Peyer's patch (tissue), 4 donors: ENCODE measurements at places on chromosomes 2 and 18. TPM values are rescaled to one million over a fixed set of nuclear protein-coding genes. Genes with fewer than 3 reads are reported as not detected.

DNA sequence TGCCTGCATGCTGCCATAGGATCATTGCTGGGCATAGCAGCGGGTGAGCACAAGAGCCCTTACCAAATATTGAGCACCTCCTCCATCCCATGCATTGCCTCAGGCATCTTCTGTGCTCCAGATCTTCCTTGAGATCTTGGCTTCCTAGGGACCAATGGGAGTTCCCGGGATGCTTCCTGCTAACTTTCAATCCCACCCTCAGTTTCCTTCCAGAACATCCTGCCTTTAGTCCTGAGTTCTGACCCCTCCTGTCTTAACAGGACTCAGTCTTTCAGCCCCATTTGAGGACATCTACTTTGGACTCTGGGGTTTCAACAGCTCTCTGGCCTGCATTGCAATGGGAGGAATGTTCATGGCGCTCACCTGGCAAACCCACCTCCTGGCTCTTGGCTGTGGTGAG is 15.3 kb downstream of the SLC14A1 start:
- DNase-seq: no peak

- no peak for DNase-seq
Measured at GRCh38 chr2:166960702-166961270, 72.5 kb downstream of the XIRP2 start.

DNA sequence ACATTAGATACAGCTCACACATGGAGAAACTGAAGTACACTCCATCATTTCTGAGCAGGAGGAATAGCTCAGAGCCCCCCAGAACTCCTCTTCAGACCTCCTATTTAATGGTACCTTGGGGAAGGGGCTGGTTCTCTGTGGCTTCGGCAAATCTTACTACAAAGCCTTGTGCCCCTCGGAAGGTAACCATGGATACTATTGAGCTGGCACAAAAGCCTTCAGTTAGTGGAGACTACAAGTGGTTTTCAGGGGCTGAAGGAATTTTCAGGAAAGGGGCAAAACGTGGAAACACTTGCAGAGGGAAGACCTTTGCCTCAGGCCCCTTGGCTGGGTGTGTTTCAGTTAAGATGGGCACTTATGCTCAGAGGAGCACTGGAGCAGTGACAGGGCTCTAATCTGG is 1.1 kb upstream of the FAM237A start:
- no peak for DNase-seq

DNA sequence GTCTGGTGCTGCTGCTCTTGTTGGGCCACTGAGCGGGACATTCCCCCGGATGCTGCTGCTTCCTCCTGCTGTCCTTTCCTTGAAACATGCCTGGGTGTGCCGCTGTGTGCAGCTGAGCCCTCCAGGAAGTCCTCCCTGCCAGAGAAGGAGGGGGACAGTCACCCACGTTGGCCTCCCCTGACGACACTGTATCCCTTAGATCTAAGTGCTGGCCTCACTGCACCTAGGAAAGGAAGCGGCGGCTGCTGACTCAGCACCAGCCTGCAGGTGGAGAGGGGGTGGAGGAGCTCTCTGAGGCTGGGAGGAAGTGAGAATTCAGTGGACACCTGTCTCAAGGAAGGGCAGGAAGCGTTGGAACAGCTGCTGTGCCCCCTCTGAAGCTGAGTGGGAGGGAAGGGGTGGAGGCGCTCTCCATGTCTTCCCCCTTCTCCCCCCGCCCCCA is 239.8 kb downstream of the HAUS1 start:
- DNase-seq: peak; percentile 60

GRCh38 chr18:72555968-72556367 is 11.8 kb upstream of the CBLN2 start:
- no peak for DNase-seq

GRCh38 chr2:105237045-105237765 is 4.3 kb upstream of the GPR45 start:
- no peak for DNase-seq

GRCh38 chr18:32048507-32049091 is 30.0 kb downstream of the RNF125 start:
- no peak for DNase-seq

DNA sequence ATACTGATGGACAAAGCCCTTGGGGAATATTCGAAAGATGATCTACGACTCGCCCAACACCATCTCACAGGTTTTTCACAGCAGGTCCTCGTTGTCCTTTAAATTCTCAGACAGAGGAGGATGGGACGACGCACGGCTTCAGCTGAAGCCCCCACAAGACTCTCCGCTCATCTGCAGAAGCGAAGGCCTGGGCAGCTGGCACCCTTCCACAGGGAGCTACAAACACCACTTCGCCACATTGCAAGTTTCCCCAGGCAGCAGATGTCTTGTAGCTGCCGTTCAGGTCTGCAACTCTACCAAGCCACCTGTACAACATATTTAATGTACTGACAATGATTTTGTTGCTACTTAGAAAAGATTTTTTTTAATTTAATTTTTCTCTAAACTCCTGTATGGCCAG is 642.9 kb downstream of the ZEB2 start:
- no peak for DNase-seq

DNA sequence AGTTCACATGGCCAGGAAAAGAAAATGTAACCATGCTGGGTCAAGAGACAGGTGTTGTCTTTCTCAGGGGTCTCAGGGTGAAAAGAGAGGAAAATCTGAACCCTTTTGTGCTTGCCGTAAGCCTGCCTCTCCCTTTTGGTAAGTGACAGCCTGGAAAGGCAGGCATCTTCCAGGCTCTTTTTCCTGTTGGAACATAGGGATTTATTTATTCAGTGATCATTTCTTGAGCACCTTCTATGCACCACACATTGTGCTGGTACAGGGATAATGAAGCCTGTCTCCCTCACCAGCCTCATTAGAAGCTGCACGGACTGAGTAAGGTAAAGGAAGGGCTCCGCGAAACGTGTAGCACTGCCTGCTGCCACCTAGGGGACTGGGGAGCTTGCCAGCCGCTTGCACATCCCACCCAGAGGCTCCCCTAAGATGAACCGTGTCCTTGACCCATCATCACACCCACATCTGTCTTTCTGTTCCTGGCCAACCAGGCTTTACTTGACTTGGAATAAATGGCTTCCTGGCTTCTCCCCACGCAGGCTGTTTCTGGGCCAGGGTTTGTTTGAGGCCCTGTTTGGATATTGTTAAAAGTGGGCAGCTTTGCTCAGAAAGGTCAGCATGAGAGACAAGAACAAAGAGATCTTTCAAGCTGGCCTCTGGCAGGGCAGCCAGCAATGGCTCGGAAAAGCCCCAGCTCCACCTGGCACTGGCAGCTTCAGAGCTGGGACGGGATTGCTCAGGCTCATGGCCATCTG is 73.3 kb upstream of the MCFD2 start:
- DNase-seq: no peak

DNA sequence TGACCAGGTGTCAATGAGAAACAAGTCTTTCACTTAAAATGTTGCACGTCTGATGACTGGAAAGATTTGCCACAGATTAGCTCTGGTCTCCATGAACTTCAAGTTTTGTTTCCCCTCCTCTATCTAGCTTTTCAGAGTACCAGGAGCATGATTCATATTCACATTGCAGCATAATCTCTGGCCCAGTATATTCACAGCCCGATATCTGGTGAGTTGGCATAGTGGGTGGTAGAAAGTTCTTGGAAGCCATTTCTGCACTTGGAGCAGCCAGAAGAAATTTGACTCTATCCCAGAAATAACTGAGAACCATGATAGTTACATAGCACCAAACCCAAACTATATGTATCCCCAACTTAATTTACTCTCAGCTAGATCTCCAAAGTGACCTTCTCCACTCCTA is 503.9 kb downstream of the PID1 start:
- no peak for DNase-seq

DNA sequence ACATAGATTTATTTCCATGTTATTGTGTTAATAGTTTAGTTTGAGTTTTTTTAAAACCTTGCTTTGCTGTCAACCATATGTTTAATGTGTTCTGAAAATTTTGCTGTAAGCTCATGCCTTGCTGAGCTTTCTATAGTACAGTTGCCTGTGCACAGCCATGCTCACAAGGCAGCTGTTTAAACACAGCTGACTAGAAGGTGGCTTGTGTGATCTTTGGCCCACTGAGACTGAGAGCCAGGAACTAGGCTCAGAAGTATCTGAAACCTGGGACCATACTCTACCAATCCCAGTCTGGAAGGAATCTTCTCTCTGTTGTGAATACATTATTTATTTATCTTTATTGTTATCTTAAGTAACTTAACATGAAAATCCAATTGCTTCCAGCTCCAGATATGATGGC is 350.5 kb downstream of the KIAA1328 start:
- DNase-seq: no peak

DNA sequence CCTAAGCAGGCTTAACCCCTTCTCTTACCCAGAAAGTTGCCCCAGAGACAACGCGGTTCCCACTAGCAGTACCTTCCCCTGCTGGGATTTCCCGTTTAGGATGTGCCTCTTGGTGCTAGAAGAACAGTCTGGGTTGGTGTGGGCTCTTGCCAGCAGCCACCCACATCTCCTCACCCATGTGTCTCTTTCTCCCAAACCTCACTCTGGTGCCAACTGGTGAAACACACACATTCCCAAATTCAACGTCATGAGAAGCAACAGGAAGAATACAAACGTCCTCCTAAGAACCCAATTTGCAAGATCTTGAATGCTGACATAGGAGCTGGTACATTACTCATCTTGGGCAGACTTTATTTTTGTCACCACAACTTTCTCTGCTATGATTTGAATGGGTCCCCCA is 36.2 kb downstream of the DIPK1C start:
- DNase-seq: no peak

DNA sequence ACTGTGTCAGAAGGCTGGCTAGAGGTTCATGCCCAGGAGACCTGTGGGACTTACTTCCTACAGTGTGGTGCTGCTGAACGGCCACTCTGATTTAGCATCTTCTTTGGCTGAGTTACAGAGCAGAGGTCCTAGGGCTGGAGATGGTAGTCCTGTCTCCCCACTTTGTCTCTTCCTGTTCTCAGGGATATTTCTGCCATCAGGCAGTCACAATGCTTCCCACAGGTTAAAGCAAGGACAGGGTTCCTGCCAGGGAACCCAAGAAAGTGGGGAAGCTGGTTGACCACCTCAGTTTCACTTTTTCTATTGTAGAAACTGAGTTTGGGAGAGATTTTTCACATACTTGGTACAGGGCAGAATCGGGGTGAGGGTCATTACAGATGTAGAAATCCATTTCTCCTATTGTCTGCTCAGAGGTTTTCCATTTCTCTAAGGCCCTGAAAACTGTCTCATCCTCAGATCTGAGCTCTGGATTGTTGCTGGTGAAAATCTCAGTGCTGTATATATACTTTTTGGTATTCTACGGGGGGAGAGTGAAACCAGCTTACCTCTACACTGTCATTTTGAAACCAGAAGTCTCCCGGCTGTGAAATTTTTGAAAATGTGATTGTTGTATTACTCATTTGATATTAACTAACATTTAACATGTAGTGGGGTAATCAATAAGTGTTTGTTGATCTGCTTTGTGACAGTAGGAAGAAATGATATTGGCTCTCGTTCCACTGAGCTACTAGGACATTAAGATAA is 37.0 kb upstream of the MEP1B start:
- DNase-seq: no peak

DNA sequence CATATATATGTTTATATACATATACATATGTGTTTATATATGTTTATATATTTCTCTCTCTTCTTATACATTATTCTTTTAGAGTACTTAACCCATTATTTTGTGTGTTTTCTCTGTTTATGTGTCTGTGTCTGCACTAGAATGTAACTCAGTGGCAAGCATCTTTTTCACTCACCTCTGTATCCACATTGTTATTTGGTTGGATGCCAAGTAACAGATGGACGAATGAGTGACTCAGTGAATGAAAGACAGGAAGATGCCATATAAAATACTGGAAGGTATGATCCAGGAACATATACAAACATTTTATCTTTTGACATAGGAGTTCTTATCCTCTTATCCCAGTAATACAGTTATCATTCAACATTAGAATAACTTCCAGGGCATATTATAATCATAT is 684.8 kb downstream of the RNF144A start:
- no peak for DNase-seq

- no peak for DNase-seq
Measured at GRCh38 chr2:32136097-32136496, 29.6 kb upstream of the SLC30A6 start.

GRCh38 chr2:30872797-30873196 is 65.6 kb upstream of the CAPN13 start:
- no peak for DNase-seq

- no peak for DNase-seq
Measured at GRCh38 chr2:104812286-104812685, 41.6 kb upstream of the POU3F3 start.

GRCh38 chr2:154443919-154444318 is 254.6 kb upstream of the KCNJ3 start:
- no peak for DNase-seq

DNA sequence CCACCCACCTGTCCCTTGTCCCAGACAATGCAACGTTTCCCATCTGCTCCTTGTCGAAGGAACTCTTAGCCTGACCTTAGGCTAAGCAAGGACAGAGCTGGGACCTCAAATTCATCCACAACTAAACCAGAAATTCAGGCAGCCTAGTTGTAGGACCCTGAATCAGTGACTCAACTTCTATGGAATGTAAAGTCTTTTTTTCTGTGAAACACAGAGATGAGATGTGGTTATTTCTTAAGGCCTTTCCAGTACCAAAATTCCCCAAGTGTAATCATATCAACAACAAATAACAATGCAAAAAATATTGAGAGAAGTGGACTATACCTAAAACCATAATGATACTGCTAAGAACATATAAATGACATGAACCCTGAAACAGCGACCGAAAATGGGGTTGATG is 46.7 kb downstream of the EN1 start:
- no peak for DNase-seq

GRCh38 chr2:48560546-48561209 is 30.7 kb downstream of the STON1 start:
- no peak for DNase-seq

- no peak for DNase-seq
Measured at GRCh38 chr18:3079653-3080052, 66.7 kb upstream of the LPIN2 start.

DNA sequence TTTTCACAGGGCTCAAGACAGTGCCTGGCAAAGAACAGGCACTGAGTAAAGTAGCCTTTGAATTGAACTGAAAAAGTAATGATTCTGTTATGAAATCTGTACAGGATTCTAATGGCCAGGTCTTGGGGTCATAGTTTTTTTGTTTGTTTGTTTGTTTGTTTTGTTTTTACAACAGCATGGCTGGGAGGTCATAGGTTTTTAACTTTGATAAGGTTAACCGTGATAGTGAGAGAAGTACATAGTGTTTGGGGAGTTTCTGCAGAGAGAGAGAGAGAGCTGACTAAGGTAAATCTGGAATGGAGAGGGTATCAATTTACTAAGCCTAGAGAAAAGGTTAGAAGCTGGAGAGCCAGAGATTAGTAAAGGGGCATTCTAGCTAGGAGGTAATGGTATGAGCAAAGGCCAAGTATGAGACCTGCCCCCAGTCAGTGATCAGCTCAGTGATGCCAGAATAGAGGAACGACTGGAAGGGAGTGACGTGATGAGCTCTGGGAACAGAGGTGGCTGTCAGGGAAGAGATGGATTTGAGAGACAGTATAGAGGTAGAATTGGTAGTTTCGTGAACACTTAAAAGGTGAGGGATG is 25.9 kb downstream of the XRCC5 start:
- no peak for DNase-seq

ZNF532 gene
- total RNA-seq: 3.9 TPM

ANO7 gene
- total RNA-seq: 100 TPM

NYAP2 gene
- not detected for total RNA-seq

CRYBA2 gene
- 2.4 TPM for total RNA-seq

DCAF17 gene
- 17.3 TPM for total RNA-seq

UGT1A8 gene
- total RNA-seq: 19.6 TPM

ANKRD30BL gene
- total RNA-seq: not detected

DYSF gene
- total RNA-seq: 14.9 TPM

ITGB6 gene
- total RNA-seq: 17.3 TPM

EIF2AK3 gene
- total RNA-seq: 20.0 TPM
